ENCODE measurements at places on chromosomes 2 and 18.
A peak's percentile ranks its signal among the peaks of the same experiment; 100 is the strongest.

DNA sequence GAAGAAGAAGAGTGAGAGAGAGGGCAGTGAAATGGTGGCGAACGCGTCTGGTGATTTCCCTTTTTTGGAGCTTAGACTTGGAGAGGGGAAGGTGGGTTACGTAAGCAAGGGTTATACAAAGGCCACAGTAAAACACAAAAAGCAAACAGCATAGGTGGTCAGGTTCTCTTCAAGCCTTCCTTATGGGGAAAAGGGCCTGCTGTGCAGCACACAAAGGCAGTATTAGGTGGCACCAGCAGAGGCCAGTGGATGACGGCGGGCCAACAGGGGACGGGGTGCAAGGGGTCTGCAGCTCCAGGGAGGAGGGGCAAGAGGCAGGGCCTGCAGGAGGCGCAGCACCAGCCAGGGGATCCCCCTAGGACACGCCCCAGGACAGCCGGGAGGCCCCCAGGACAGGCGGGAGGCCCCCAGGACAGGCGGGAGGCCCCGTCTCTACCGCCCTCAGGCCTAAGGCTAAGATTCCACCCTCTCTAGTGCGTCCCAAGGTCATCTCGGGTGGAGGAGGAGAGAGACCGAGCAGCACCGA is 32.6 kb upstream of the NPC1 start:
- DNase-seq = no peak

DNA sequence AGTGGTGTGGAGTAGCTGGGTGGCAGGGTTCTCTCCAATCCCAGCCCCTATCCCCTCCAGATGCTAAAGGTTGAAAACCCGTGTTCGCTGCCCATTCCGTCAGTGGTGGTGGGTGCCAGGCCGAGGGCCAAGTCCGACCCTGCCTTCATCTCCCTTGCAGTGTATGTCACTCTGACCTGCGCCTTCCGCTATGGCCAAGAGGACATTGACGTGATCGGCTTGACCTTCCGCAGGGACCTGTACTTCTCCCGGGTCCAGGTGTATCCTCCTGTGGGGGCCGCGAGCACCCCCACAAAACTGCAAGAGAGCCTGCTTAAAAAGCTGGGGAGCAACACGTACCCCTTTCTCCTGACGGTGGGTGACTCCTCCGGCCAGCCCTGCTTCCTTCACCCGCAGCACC is 12.9 kb downstream of the SAG start:
- no peak for DNase-seq

- no peak for DNase-seq
Observed at GRCh38 chr18:8685141-8685913, 20.0 kb upstream of the MTCL1 start.

DNA sequence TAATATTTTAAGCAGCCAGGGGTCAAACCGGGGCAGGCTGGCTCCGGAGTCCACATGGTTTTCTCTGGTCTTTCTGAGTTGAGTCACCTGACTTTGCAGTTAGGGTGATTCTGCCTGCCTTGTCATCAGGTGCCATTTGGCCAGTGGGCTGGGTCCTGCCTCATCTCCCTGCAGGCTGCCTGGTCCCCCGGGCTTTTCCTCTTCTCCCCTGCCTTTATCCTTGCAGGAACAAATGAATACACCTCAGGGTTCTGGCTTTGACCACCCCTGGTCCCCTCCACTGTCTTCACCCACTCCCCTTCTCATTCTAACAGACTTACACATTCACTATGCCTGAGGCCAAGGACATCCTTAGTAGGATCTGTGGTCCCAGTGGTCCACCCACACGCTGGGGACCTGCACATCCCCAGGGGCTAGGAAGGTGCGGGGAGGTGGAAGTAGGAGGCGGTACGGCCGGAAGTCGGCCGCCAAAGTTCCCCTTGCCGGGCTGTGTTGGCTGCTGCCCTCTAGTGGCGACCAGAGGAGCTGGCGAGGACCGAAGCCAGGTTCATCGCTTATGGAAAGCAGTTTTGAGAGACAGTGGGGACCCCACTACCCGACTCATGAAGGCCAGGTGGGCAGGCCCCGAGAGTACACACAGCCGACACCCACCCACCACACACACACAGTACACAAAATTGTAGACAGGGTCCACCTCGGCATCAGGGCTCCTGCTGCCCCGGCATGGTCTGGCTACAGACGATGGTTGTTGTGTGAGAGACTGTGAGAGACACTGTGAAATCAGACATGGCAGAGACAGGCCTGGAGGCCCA is 6.3 kb upstream of the TEX261 start:
- peak; percentile 75 for DNase-seq

DNA sequence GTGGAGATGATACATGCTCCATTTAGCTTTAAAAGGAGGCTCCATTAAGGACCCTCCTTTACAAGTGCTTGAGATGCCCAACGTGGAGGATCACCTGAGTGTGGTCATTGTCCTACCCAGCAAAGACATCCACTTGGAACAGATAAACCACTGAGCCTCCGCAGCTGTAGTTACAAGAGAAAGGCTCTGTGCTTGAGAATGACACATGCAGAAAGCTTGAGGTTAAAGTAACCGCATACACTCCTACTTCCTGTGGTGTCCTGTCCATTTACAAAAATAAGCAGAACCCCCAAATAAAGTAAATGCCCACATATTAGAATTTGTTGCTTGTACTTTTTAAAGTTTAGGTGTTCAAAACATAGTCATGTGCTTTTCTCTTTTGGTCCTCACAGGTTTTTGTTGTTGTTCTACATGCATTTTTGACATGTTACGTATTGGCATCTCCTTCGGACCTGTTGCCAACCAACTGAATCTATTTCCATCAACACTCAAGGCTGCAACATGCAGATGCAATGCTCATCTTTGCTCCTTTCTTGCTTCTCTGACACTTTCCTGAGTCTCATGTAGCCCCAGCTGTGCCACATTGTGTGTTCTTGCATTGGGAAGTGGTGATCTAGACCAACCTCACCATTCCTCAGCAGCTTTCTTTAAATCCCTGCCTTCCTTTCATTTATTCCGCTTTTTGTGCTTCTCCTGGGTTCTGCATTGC is 56.0 kb downstream of the SERPINB7 start:
- DNase-seq = no peak

- no peak for DNase-seq
Observed at GRCh38 chr2:26612522-26613240, 28.5 kb downstream of the CIB4 start.

DNA sequence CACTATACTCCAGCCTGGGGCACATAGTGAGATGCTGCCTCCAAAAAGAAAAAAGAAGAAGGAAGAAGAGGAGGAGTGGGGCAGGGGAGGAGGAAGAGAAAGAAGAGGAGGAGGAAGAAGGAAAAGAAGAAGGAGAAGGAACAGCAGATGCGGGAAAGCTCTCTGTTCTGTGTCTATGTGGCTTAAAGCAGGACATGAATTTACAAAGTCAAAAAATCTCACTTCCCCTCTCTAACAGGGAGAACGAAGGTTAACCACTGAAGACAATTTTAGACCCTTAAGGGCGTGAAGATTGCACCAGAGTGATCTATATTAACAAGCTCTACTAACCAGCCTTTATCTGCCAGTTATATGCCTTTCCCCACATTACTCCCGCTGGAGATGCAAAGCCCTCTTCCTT is 258.9 kb downstream of the METTL4 start:
- DNase-seq = no peak

DNA sequence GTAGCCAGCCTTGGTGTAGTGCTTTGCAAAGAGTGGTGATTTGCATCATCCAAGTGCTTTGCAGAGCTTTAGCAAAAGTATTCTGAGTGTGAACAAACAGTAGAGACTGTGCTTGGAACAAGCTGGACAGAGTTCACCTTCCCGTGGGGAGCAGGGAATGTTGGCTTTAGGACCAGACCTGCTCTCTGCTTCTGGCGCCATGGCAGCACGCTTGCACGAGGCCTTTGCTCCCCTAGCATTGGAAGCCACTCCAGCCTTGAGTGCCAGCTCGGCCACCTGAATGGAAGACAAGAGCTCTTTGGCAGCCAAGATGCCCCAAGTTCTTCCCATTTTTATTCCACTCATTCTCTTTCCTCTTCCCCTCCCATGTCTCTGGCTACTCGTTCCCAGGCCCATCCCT is 250.8 kb upstream of the OSR1 start:
- no peak for DNase-seq

DNA sequence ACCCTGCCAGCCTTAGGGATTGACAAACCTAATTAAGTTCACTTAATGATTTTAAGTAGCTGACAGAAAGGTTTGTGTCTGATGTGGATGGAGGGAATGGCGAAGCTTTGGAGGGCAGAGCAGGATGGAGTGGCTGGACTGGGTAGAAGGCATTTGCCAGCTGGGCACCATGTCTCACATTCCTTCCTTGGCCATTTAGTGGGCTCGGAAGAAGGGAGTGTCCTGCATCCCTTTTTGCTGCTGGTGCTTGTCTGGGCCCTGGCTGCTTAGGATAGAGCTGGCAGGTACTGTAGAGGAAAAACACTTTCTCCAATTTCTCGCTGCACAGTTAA is 166.7 kb downstream of the CLIP4 start:
- no peak for DNase-seq

- no peak for DNase-seq
Observed at GRCh38 chr2:168002021-168002553, 245.3 kb downstream of the STK39 start.

DNA sequence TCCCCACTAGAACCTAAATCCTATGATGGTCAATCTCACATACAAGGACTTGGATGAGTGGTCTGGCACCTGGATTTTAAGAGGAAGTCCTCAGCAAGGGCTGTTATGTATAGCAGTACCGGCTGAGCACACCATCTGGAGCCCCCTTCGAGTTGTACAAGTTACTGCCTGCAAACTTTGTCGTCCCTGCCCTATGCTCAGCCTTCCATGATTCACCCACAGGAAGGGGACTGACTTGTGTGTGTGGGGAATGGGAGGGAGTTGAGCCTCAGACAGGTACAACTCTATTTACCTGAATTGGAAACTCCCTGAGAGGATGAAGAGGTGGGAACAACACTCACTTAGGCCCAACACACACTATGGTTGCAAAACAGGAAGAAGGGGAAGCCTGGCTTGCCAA is 186.6 kb downstream of the MYO5B start:
- no peak for DNase-seq

DNA sequence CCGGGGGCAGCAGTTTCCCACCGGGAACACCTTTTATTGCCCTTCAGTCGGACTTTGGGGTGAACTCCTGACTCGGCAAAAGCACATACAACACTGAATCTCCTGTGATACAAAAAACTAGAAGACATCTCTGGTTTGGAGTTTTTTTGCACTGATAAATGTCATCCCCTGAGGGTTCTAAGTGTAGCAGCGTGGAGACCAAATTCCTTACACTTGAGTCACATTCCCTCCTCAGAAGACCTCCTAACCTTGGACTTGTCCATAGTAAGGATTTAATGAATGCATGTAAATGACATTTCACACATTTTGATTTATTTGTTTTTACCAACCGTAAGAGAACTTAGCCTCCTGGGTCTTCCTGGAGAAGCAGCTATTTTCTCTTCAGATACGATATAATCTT is 54.0 kb upstream of the GPR45 start:
- DNase-seq = no peak

DNA sequence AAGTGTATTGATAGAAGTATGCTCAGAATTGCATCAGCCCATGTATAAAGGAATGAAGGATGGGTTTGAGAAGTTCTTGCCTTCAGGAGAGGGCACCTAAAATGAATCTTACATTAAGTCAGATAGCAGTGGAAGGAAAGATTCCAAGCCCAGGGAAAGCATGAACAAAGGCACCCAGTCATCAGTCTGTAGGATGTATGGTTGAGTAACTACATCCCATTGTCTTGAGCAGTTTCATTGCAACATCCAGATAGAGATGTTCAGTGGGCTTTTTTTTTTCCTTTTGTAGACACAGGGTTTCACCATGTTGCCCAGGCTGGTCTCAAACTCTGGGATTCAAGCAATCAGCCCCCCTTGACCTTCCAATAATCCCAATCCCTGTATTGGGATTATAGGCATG is 80.7 kb downstream of the ARHGAP28 start:
- no peak for DNase-seq

GRCh38 chr2:135701442-135701841 is 40.2 kb upstream of the UBXN4 start:
- no peak for DNase-seq

- DNase-seq = no peak
Observed at GRCh38 chr2:105111365-105112150, 73.7 kb downstream of the MRPS9 start.

DNA sequence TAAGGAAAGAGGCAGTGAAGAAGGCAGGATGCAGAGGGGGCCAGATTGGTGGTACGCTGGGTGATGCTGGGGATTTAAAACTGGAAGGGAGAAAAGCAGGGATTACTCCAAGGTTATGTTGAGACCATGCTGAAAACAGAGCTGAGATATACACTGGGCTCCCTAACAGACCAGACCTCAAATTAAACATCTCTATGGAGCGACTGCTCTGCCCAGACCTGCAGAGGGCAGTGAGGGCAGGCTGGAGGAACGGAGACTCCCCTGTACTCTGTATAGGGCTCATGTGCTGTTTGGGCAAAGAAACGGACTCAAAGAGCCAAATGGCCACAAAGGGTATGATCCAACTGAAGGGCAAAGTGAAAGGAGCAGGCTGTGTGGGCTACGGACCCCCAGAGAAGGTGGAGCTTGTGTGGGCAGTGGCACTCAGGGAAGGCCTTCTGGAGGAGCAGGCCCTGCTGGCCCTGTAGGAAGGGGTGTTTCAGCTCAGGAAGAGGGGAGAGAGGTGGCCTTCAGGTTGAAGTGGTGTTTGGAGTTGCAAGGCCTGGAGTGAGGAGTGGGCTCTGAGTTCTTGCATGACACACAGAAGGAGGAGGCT is 4.8 kb upstream of the CELF4 start:
- no peak for DNase-seq

DNA sequence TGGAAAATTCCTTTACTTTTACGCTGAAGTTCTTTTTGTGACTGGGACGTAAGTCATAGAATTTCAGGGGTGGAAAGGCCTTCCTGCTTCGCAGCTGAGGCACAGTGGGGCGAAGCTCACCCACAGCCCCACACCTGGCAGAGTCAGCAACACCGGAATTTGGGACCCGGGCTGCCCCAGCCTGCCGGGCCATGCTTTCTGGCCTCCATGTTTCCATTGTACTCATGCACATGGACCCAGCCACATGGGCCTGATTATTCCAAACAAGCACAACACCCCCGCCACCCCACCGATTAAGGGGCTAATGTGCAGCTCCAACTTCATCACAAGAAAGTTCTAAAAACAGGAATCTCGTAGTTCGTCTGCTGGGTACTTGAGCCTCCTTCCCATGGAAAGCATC is 82.5 kb downstream of the CABLES1 start:
- no peak for DNase-seq

- DNase-seq = no peak
Observed at GRCh38 chr18:26040051-26040656, 50.3 kb downstream of the SS18 start.

- DNase-seq = no peak
Observed at GRCh38 chr2:154408786-154409185, 289.7 kb upstream of the KCNJ3 start.

DNA sequence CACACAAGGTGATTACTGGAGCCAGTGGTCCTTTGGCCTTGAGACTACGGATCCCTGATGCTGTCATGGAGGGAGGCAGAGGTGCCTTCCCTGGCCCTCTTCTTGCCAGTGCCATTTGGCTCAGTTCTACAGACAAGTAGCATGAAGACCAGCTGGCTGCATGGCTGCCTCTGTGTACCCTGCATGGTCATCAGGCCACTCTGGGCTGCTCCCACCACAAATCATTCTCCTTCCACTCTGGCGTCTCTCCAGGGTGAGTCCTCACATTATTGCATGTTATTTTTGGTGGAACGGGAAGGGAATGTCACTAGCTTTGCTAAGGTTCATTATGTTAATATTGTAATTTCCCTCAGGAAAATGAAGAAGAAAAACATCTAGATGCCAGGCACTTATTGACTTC is 229.8 kb downstream of the VAPA start:
- no peak for DNase-seq
